ENCODE measurements at places on chromosomes 6 and 20.

DNA sequence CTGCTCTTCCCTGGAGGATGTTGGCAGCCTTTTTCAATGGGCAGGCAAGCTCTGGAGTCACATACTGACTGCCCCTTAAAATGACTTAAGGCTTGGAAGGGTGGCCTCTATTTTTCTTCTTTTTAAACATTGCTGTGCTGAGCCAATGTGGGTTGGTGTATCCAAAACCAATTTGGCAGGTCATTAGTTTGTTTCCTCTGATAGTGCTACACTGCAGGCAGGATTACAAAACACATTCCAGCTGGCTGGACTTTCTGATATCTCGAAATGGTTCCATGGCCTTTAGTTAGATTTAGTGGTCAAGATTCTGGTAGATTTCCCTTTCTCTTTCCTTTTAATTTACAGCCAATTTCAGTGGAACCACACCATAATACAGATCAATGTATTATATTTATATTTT lies 28.1 kb upstream of the BMP2 start:
- no peak for DNase-seq

- DNase-seq, result peak; percentile 48
These were observed 301.1 kb downstream of the EYA4 start for GRCh38 chr6:133542056-133542821.

DNA sequence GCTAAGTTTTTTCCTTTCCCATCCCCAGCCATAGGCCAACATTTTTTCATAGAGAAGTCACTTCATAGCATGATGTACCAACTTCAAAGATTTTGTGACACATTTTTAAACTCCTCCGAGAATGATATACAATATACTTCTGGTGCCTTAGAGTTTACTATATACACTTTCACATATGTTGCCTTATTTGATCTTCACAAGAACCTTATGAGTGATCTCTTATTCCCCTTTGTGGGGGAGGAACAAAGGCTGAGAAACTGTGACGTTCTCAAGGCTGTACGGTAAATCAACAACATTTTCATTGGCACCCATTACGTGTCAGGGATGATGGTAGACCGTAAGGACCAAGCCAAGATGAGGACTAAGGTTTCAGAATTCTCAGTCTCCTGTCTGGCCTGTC lies 130.0 kb downstream of the RFPL4B start:
- DNase-seq, result no peak

DNA sequence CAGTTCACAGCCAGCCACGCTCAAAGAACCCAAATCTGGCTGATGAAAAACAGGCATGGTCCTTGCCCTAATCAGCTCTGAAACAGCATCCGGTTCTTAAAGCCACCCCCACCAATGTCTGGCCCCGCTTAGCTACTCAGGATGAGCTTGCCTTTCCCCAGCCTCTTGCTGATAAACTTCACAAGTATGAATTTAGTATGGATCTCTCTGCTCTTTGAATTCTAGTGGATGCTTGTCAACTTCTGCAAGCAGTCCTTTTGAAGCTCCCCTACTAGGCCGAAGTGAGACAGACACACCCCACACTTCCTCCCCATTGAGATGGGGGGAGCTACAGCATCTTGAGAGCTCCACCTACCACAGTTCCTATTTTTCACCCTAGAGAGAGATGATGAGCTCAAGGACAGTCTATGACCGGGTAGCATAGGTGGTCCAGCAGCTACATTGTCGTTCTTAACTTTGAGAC lies 36.7 kb downstream of the EBF4 start:
- DNase-seq, result no peak

Measured in M059J (cell line).